ENCODE measurements at places on chromosomes 12 and 14.

- DNase-seq = no peak
Observed at GRCh38 chr14:45254771-45255170, 1.8 kb upstream of the MIS18BP1 start.

DNA sequence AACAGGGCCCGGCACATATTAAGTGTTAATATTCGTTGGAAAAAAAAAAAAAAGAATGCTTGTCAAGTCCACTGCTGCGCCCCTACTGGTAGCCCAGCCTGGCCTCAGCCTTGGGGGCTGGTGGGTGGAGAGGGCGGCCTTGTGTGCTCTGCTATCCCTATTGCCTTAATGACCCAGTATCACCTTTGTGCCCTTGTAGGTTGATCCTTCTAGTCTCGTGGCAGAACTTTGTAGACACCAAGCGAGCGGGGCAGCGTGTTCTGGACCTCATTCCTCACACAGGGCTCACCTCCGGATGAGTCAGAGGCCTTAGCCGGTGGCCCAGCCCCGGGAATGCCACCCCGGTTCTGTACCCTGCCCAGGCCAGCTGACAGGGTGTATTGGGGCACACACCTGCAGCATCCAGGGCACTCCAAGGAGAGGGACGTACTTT is 1.8 kb upstream of the RCOR1 start:
- no peak for DNase-seq

DNA sequence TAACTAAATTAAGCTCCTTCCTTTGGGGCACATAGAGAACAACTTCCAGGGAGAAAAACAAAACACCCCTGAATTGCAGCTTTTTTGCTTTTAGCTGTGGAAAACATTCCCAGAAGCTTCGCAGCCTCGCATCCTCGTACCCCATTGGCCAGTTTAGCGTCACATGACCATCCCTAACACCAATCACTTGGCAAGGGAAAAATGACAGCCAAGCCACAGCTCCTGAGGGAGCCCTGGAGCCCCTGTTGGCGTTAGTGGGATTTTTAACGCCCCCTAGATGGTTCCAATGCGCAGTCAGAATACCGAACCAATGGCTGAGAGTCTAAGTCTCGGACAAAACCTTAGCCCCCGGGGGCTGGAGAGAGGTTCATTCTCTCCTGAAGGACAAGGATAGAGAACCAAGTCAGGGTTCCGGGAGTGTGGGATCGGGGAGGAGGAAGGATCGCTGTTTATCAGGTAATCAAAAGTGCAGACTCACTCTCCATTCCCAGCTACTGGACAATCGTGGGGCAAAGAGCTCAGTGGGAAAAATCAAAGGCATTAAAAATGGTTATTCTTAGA is 135.6 kb upstream of the HIF1A start:
- no peak for DNase-seq

DNA sequence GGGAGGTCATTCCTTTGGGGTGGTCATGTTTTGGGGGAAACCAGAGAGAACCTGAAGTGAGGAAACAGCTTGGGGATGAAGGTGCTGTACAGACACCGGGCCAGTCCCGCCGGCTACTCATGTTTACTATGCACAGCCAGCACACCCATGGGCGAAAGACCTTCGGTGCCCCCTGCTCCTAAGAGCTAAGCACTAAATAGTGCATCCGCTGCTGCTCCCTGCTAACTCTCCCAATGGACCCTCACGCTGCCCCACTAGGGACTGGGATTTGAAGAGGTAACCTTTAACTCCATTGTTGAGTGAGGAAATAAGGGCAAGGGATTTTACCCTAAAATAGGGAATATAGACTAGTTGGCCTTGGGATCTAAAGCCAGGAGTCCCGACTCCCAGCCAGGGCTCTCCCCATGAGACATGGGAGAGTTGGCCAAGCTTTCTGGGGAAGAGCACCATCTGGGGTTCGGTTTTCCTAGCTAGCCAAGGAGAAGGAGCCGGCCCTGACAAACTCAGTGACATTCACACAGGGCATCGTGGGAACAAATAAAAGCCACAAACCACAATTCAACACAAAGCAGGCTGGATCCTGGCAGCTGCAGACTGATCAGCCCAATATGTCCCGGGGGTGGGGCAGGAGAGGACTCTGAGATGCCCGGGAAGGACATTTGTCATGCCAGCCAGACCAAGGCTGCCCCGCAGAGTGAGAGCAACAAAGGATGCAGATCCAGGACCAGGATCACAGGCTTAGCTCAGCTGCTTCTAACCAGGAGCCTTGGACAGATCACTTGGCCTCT is 91.7 kb downstream of the SINHCAF start:
- no peak for DNase-seq

- no peak for DNase-seq
Observed at GRCh38 chr14:90375934-90376333, 20.9 kb upstream of the CALM1 start.

- DNase-seq = no peak
Observed at GRCh38 chr14:47675466-47676314, at the start of gene MDGA2. TSS of gene MDGA2 (minus strand) at chr14:47675605.

DNA sequence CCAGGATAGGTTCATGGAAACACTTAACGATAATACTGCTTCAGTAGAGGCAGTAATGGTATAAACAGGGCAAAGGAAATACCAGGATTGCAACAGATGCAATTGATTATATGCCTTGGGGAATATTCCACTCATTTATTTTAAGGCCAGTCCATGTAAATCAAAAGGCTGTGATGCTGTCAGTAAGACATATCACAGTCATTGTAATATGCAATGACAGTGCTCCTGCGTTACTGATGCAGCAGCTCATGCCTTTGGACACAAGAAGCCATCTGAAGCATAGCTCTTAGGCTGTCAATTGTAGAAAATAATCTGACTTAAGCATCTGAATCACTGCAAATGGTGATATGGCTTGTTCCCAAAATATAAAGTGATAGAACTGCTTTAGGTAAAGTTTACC is 674.8 kb downstream of the TMTC2 start:
- no peak for DNase-seq

GRCh38 chr14:102442241-102443211 is 67.0 kb downstream of the ANKRD9 start:
- no peak for DNase-seq

- no peak for DNase-seq
Observed at GRCh38 chr12:8031872-8032241, 659 bp upstream of the FOXJ2 start.

DNA sequence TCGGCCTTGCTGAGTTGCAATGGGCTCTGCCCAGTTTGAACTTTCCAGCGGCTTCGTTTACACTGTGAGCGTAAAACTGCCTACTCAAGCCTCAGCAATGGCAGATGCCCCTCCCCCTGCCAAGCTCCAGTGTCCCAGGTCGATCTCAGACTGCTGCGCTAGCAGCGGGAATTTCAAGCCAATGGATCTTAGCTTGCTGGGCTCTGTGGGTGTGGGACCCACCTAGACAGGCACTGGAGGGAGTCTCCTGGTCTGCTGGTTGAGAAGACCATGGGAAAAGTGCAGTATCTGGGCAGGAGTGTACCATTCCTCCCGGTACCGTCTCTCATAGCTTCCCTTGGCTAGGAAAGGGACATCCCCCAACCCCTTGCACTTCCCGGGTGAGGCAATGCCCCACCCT is 88.2 kb downstream of the KLHL28 start:
- DNase-seq = no peak

DNA sequence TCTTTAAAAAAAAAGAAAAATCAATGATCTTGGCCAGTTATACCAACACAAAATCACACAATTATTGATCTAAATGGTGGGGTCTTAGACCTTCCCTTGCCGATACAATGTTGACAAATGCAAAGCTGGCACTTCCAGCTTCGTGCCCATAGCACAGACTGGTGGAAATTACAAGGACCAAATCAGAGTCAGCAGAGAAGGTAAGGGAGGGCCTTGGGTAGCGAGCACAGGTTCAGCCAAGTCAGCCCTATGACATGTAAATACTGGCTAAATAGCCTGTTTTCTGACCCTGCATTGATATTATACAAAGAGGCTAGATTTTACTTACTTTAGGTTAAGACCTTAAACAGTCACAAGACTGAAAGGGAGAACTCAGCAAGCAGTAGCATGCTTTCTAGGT is 30.3 kb upstream of the WDR89 start:
- DNase-seq = no peak

Data from AG09309 (cell line).